Amygdala (tissue), 56 donors: ENCODE measurements at places on chromosomes 7 and 10.

DNA sequence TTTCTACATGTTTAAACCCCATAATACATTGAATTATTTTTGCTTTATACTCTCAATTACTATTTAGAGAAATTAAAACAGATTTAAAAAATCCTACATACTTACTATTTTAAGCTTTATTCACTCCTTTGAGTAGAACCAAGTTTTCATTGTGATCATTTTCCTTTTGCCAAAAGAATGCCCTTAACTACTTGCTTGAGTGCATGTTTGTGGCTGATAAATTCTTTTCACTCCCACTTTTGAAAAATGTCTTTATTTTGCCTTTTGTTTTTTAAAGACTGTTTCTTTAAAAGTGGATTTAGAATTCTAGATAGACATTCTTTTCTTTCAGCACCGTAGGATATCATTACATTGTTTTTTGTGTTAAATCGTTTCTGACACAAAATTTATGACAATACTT is 22.3 kb upstream of the AGR3 start:
- no peak for DNase-seq

DNA sequence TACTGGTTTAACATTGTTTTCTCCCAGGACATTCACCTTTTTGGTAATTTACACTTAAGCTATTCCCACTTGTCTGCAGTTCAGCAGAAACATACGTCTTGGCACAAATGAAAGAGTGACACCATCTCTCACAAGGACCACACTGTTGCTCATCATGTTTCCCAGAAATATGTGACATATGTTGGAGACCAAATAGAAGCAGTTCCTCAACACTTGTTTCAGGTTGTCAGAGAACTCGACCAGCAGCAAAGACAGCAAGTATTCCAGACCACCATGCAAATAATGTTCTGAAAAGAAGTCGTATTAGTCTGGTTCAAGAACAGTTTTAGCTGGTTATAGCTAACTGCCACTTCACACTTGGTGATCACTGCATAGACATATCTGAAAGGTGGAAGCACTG is 81.3 kb upstream of the KLF6 start:
- DNase-seq = no peak

GRCh38 chr7:155231941-155232340 is 65.7 kb upstream of the INSIG1 start:
- DNase-seq = no peak

DNA sequence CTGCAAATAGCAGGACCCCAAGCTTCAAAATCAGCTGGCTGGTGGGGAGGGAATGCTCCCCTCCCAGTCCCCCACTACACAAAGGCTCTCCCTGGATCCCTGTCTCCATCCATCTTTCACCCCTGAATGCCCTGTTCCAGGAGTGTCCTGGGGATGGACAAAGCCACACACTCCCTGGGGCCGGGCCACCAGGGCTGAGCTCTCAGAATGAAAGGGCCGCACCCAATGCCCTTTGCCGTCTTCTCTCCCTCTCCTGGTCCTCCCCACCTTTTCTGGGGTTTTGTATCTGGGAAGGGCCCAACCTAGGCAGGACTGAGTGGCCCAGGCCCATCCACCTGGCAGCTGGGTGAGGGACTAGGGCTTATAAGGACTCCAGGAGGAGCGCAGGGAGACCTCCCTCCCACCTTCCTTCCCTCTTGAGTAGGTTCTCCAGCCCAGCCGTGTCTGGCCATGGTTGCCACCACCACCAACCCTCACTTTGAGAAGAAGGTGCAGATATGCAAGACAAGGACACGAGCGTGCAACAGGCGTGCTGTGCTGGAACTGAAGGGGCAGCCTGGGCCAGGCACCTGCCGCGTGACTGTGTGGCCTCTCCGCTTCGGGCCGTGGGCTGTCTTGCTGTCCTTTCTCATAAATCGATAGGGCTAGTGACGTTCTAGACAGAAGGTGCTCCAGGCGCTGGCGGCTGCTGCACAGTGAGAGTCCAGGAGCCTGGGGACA is 157.1 kb downstream of the TCERG1L start:
- no peak for DNase-seq

DNA sequence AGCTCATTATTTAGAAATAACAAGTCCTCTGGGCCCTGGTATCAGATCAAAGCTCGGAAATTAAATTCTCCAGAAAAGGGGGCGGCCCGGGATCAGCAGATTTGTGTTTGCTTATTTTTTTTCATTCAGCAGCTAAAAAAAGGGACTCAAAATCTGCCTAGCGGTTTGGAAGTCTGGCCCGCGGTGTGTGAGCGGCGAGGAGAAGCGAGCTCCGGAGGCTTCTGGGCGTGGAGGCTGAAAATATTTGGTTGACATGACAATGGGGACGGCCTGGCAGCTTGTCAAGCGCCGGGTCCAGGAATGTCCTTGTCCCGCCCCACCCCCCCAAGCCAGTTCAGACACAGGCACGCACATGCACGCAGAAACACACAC is 43.4 kb downstream of the FOXL3 start:
- DNase-seq = no peak

DNA sequence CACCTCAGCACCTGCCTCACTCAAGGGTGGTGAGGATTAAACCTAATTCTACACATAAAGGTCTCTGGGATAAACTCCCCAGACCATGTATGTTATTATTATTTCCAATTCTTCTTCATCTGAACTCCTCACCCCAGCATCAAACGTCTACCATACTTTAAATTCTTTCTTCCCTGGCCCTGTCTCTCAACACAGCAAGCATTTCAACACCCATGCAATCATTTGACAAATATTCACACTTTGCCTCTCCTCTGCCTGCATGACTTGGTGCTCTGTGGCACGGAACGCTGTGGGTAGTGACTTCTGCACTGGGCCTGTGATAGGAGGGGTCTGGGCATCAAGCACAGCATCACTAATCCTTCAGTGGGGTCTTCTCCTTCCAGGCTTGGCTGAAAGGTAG is 490.8 kb downstream of the TNS3 start:
- DNase-seq = no peak

GRCh38 chr10:25966844-25967243 is 32.8 kb downstream of the MYO3A start:
- DNase-seq = no peak

DNA sequence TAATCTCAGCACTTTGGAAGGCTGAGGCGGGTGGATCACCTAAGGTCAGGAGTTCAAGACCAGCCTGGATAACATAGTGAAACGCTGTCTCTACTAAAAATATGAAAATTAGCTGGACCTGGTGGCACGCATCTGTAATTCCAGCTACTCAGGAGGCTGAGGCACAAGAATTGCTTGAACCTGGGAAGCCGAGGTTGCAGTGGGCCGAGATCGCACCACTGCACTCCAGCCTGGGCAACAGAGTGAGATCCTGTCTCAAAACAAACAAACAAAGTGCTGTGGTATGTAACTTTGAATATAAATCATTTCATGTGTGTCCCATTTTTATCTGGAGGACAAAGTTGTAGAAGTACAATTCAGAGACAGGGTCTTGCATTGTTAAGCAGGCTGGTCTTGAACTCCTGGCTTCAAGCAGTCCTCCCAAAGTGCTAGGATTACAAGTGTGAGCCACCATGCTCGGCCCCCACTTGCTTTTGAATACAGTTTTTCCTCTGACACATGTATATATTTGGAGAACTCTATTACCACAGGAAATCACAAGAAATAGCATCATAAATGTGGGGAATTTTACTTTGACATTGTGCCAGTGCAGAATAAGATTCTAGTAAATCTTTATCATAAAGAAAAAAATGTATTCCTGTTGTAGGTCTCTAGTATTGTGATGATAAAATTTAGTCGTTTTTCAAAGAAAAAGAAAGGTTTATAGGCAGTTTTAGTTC is 32.6 kb downstream of the PTPN12 start:
- DNase-seq = no peak

GRCh38 chr10:31146491-31147209 is 115.0 kb upstream of the ZNF438 start:
- no peak for DNase-seq

DNA sequence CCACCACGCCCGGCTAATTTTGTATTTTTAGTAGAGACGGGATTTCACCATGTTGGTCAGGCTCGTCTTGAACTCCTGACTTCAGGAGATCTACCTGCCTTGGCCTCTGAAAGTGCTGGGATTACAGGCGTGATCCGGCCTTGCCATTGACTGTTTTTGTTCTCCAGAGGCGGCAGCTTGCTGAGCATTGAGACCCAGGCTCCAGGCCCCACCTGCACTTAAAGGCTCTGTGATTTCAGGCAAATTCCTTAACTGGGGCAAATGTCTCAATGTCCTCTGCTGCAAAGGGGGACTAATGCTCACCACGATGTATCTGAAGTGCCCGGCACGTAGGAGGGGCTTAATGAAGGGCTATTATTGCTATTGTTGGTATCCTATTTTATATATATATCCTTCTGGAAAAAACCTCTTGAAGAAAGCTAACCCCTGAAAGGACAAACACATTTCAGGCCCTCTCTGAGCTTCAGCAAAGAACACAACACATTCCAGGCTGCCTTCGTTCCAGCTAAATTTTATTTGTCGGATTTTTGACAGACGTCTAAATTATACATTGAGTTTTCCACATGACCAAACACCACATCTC is 29.0 kb downstream of the TRIM8 start:
- no peak for DNase-seq

GRCh38 chr7:51593628-51594027 is 277.0 kb upstream of the COBL start:
- no peak for DNase-seq

GRCh38 chr7:93148144-93148543 is at the start of gene SAMD9L:
SAMD9L (minus strand) TSS chr7:93148385; CDS start chr7:93135971, 12,414 bp downstream.
- DNase-seq = no peak

- DNase-seq = no peak
These were observed 9.1 kb downstream of the SDHAF3 start for GRCh38 chr7:97126483-97127171.

- DNase-seq = no peak
These were observed 14.3 kb downstream of the TMEM273 start for GRCh38 chr10:49173853-49174252.

GRCh38 chr7:38070718-38071117 is 107.3 kb upstream of the STARD3NL start:
- DNase-seq = no peak

DNA sequence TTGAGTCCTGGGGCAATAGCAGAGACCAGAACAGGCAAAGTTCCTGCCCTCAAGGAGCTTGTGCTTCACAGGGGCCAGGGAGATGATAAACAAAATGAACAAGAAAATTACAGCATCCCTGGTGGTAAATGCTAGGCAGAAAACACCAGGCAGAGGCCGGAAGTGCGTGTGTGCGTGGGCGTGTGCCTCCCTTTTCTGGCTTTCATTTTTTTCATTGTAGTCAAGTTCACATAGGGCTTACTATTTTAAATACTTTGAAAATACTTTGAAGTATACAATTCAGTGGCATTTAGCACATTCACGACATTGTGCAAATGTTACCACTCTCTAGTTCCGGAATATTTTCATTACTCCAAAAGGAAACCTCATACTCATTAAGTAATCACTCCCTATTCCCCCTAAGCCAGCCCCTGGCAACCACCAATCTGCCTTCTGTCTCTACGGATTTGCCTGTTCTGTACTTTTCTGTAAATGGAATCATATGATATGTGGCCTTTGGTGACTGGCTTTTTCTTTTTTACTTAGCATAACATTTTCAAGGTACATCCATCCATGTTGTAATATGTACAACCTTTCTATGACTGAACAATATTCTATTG is 88.1 kb upstream of the PDCD4 start:
- no peak for DNase-seq

- no peak for DNase-seq
These were observed 62.7 kb downstream of the LRRC4 start for GRCh38 chr7:127968547-127968946.

- DNase-seq = no peak
These were observed 7.9 kb downstream of the MTURN start for GRCh38 chr7:30142710-30143109.

GRCh38 chr7:47600199-47601118 is 18.5 kb upstream of the TNS3 start:
- DNase-seq = no peak

GRCh38 chr10:17352583-17352982 is 101.8 kb downstream of the ST8SIA6 start:
- no peak for DNase-seq

- no peak for DNase-seq
These were observed 17.1 kb downstream of the VWA2 start for GRCh38 chr10:114256008-114256765.

GRCh38 chr10:100826983-100827818 is 81.8 kb downstream of the PAX2 start:
- no peak for DNase-seq

GRCh38 chr10:115706488-115707076 is 566.4 kb downstream of the GFRA1 start:
- DNase-seq = no peak

DNA sequence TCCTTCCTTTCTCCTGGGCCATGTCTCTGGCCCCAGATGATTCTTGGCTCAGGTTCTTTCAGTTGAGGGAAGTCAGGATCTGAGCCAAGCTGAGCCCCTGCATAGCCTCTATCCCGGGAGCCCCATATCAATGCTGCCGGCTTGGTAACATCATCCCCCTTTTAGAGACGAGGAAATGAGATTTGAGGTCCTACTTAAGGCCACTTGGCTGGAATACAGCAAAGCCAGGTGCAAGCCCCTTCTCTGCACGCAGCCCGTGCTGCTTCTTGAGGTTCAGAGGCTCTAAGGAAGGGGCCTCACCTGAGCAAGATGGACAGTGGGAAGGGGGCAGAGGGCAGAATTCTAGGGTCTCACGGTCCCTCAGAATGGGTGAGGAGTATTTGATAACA is 2.4 kb upstream of the IRF5 start:
- no peak for DNase-seq

- DNase-seq = no peak
These were observed 5.9 kb upstream of the ADAP1 start for GRCh38 chr7:960269-960871.

DNA sequence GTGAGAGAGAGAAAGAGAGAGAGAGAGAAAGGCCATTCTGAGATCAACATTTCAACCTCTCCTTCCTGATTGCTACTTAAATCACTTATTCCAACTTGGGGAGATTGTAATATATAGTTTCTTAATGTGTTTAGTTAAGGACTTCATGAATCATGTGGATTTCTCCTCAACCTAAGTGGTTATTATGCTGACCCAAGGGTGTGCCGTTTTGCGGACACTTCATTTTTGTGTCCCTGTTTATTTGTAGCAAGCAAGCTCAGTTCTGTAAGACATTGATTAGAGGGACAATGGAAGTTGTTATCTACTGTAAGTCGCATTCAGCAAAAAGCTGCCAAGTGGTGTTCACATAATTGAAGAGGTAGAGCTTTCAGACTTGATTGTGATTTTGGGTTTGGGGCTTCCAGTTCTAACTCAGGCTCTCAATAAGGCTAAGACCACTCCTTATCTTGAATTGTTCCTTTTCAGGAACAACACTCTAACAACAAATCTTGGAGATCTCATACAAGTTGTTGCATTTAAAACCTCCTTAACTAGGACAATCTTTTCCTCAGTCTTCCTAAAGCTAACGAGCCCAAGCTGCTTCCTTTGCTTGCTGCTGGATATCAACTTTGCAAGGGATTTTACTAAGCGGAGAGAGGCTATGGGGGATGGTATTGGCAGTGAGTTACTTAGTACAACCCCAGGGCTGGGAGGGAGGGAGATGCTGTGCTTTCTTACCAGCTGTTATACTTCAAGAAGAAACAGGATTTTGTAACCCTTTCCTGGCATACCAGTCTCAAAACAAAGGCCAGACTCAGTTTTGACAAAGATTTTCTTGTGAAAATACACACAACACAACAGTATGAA is 19.8 kb upstream of the COL1A2 start:
- no peak for DNase-seq

- no peak for DNase-seq
These were observed 16.5 kb downstream of the DIP2C start for GRCh38 chr10:672992-673391.
